ENCODE measurements at places on chromosomes 16 and 17. TPM values are rescaled to one million over a fixed set of nuclear protein-coding genes. Genes with fewer than 3 reads are reported as not detected.

GRCh38 chr16:12742741-12743140 lies 60.9 kb downstream of the CPPED1 start:
- H3K4me3 ChIP-seq: no peak overlapping the region
- no peaks in the 10 kb centered on the region for H3K4me1 ChIP-seq
- DNase-seq: no peak
- no peaks in the 10 kb centered on the region for H3K27me3 ChIP-seq
- no peak overlapping the region for H3K27ac ChIP-seq

DNA sequence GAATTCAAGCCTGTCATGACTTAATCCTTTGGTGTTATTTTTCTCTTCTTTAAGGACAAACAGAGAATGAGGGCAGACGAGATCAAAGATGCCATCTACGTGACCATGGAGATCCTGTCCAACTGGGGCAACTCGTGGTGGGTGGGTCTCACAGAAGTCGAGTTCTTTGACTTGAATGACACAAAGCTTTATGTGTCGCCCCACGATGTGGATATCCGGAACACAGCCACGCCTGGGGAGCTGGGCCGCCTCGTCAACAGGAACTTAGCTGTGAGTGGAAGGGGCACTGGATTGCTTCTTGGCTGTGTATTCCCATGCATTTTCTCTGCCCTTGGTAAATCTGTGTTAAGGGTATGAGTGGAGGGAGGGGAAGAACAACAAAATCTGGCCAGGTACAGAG lies 158.7 kb downstream of the KATNIP start:
- peaks cover 9% of the 10 kb centered on the region for H3K36me3 ChIP-seq
- no peak for DNase-seq
- no peaks in the 10 kb centered on the region for H3K4me1 ChIP-seq
- H3K27ac ChIP-seq: no peak overlapping the region
- H3K27me3 ChIP-seq: no peaks in the 10 kb centered on the region

Gene SMTNL2
- total RNA-seq: 0.51 TPM

Gene TEKT5
- not detected for total RNA-seq

DNA sequence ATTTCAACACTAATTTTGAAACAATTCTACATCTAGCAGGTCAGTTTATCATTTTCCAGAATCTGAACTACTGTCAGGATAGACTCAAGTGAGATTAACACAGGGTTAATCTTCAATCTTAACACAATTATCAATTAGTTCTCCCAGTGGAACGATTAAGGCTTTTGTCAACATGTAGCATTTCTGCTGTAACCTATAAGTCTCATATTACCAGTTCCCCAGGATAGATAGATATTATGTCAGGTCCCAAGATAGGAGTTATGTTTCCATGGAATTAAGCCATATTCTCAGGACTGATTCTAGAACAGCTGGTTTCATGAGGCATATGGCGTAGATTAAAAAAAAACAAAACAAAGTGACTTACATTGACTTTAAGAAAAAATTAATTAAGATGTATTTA lies 4.4 kb upstream of the FBF1 start:
- H3K4me1 ChIP-seq: no peaks in the 10 kb centered on the region
- H3K36me3 ChIP-seq: peaks cover 71% of the 10 kb centered on the region
- DNase-seq: no peak
- H3K27ac ChIP-seq: no peak overlapping the region
- H3K4me3 ChIP-seq: no peak overlapping the region
- no peaks in the 10 kb centered on the region for H3K27me3 ChIP-seq

- H3K27me3 ChIP-seq: no peaks in the 10 kb centered on the region
- no peak for DNase-seq
- H3K4me1 ChIP-seq: no peaks in the 10 kb centered on the region
- no peak overlapping the region for H3K4me3 ChIP-seq
- no peak overlapping the region for H3K27ac ChIP-seq
Observed at GRCh38 chr16:60031740-60032139, 1297.6 kb upstream of the GOT2 start.

- no peaks in the 10 kb centered on the region for H3K27me3 ChIP-seq
- H3K27ac ChIP-seq: no peak overlapping the region
- no peak for DNase-seq
Observed at GRCh38 chr17:61063528-61063927, 336.1 kb upstream of the TBX2 start.

DNA sequence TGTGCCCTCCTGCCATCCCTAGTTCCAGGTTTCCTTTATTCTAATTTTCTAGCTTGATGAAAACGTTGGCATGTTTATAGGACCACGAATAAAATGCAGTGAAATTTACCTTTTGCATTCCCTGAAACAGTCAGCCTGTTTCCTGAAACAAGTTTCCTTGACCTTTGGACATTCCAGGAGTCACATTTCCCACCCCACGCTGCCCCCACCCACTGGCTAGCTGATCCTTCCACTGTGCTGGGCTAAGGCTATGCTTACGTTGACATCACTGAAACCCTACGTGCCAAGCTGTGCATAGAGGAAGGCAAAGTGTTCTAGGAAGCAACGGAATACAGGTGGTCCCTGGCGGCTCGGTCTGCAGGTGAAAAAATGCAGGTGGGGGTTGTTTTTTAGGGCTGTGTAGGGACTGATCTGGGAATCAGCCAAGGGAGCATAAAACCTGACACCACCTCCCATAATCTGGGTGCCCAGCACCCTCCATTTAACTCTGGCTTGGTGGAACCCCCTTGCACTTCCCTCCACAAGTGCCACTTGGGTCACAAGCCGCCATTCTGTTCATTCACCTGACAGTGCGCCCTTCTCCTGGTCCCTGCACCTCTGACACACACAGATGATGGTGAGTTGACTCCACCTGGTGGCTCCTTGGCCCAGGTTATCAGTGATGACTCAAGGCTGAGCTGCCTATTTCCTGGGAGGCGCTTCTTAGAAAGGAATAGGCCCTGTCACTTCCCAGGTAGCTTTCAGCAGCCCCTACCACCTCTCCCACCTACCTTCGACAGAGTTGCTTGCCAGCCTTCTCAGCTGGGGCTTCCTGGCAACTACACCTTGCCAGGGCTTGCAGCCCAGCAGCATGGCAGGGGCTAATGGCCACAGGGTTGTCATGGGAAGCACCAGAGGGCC lies 83.7 kb downstream of the N4BP1 start:
- H3K36me3 ChIP-seq: no peaks in the 10 kb centered on the region
- DNase-seq: peak; percentile 93
- H3K4me3 ChIP-seq: no peak overlapping the region
- no peaks in the 10 kb centered on the region for H3K4me1 ChIP-seq

- no peak overlapping the region for H3K4me3 ChIP-seq
- H3K27ac ChIP-seq: no peak overlapping the region
- H3K4me1 ChIP-seq: no peaks in the 10 kb centered on the region
Observed at GRCh38 chr16:19515757-19516156, 6.1 kb downstream of the GDE1 start.

Gene MYOCD
- total RNA-seq: 8.9 TPM

- no peak overlapping the region for H3K27ac ChIP-seq
- H3K36me3 ChIP-seq: no peaks in the 10 kb centered on the region
- DNase-seq: peak; percentile 41
- H3K4me3 ChIP-seq: no peak overlapping the region
Observed at GRCh38 chr17:58369214-58370031, 17.4 kb upstream of the SUPT4H1 start.

DNA sequence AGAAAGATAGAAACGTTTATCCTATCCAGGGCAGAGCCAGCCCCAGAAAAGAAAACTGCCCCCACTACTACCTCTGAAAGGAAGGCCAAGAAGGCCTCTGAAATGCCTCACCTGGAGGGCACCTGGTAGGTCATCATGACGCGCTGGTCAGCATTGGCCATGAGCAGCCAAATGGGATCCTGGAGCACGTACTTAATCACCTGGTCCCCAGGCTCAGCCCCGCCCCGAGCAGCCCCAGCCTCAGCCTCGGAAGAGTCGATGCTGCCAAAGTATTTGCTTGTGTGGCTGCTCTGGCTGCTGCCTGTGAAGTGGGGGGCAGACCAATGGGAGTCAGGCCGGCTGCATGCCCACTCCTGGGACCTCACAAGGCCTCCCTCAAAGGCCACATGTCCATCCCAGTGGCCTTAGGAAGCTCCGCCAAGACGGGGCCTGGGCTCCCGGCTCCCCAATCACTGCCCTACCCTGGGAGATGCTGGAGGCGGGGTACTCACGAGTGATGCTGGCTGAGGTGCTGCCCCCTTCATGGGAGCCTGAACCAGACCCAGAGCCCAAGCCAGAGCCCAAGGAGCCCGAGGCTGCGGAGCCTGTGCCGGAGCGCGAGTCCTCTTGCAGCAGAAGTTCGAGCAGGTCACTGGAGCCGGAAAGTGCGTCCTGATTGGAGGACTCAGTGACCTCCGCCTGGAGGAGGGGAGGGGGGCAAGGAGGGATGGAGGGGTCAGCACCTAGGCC lies 9.9 kb downstream of the PER1 start:
- no peak overlapping the region for H3K27ac ChIP-seq
- peak; percentile 49 for DNase-seq
- no peak overlapping the region for H3K4me3 ChIP-seq
- peaks cover 51% of the 10 kb centered on the region for H3K36me3 ChIP-seq
- H3K27me3 ChIP-seq: peaks cover 2% of the 10 kb centered on the region

- peak; percentile 52 for DNase-seq
- H3K27ac ChIP-seq: no peak overlapping the region
- H3K4me3 ChIP-seq: no peak overlapping the region
- H3K27me3 ChIP-seq: no peaks in the 10 kb centered on the region
Observed at GRCh38 chr17:19613979-19614378, 34.6 kb upstream of the ALDH3A2 start.

DNA sequence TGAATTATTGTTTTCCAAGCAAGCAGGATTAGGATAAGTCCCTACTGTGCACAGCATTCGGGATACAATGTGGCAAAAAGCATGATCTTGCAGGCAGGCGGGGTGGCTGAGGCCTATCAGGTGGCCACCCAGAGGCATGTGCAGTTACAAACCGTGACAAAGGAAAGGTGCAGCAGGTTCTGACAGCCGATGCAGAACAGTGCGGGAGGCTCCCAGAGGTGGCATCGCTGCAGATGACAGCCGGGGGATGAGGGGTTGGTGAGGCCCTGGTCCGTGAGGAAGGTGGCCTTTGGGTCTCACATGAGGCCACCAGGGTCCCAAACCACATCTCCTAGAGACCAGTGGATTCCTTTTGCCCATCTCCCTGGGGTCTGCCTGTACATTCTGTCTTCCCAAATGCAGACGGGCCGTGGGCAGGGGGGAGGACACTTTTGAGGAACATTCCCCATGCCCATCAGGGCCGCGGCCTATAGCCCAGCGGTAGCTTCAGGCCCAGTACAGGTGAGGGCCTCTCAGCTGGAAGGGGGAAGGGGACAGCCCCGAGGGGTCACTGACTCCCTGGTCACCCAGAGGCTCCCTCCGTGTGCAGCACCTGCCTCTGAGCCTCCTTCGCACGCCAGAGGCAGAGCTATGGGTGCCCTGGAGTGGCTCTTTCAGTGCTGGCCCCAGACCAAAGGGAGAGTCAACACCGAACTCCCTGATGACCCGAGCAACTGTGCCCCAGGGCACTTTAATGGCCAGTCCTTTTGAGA lies 85.1 kb downstream of the SOCS1 start:
- no peak overlapping the region for H3K4me3 ChIP-seq
- peaks cover 13% of the 10 kb centered on the region for H3K36me3 ChIP-seq
- H3K27ac ChIP-seq: no peak overlapping the region
- no peaks in the 10 kb centered on the region for H3K4me1 ChIP-seq

GRCh38 chr16:86986136-86986535 lies 331.1 kb downstream of the C16orf95 start:
- no peaks in the 10 kb centered on the region for H3K36me3 ChIP-seq
- no peak overlapping the region for H3K4me3 ChIP-seq
- H3K4me1 ChIP-seq: peaks cover 3% of the 10 kb centered on the region
- no peak overlapping the region for H3K27ac ChIP-seq
- peak; percentile 72 for DNase-seq
- H3K27me3 ChIP-seq: no peaks in the 10 kb centered on the region

DNA sequence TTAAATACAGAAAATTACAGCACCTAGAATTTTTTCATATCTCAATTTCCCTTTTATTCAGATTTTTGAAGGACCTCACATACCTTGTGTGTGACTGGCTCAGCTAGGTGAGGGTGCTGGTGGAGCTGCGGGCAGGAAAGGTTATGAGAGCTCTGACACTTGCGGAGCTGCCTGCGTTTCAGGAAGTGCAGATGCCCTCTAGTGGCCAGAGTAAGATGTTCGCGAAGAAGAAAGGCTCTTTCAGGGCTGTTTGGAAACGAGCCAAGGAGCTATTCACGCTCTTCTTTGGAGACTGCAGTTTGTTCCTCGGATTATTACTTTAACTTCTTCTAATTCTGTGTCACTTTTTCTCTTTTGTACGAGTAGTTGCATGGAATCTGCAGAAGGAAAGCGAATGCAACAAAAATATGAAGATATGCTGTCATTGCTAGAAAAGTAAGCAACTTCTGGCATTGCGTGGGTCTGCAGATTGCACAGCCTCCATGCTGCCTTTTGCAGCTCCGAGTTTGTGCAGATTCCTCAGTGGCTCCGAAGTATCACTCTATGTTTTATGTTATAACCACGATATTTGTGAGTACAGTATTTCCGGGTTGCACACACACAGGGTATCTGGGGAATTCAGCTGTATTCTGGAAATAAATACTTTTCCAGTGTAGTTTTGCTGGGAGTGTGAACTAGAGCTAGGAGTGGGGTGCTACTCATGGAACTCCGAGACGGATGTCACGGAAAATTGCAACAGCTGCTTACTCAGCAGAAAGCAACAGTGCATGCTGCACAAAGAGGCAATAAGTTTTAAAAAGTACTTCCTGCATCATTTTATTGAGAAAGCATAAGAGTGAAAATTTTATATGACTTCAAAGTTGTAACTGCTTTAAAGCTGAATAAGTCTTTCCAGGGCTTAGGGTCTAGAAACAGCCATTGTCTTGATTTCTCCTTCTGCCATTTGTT lies 46.3 kb downstream of the DNAH9 start:
- H3K27ac ChIP-seq: no peak overlapping the region
- DNase-seq: peak; percentile 88
- no peaks in the 10 kb centered on the region for H3K36me3 ChIP-seq
- no peak overlapping the region for H3K4me3 ChIP-seq

GRCh38 chr17:65865715-65866425 lies 304.4 kb upstream of the AXIN2 start:
- H3K27ac ChIP-seq: no peak overlapping the region
- H3K36me3 ChIP-seq: no peaks in the 10 kb centered on the region
- H3K4me1 ChIP-seq: no peaks in the 10 kb centered on the region
- no peak overlapping the region for H3K4me3 ChIP-seq
- DNase-seq: no peak

DNA sequence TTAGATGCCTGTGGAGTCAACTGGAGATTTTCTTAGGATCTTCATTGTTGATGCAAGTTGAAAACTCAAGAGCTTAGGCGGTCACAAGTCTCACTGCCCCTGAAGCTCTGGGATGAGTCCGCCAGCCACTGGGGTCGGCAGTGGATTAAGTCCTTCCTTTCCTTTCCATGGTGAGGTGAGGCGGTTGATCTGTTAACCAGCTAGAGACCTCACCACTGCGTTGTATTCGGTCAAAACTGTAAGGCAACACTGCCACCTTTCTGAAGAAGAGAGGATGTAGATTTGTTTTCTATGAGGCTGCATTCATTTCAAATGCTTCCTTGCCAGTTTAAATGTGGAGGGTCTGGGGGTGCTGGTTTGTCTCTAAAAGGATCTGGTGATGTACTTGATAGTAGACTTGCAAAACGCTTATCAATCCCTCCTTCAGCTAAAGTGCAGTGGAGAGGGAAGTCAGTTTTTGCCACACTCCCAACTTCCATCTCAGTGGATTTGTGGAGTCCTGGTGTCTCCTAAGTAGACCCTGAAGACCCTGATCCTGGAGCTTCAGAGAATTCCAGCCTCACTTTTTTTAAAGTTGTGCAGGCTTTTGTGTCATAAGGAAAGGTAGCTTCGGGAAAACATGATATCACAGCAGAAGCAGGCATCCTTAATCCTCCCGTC lies 1.7 kb downstream of the MYOCD start:
- no peaks in the 10 kb centered on the region for H3K36me3 ChIP-seq
- peaks cover 8% of the 10 kb centered on the region for H3K27me3 ChIP-seq
- H3K4me1 ChIP-seq: peaks cover 7% of the 10 kb centered on the region
- H3K27ac ChIP-seq: no peak overlapping the region

All from endodermal cell (in vitro differentiated cells).